Hematopoietic multipotent progenitor cell (in vitro differentiated cells): ENCODE measurements at places on chromosomes 5 and 9.

GRCh38 chr9:95880021-95880690 lies 4.7 kb downstream of the ERCC6L2 start:
- no peak for DNase-seq

DNA sequence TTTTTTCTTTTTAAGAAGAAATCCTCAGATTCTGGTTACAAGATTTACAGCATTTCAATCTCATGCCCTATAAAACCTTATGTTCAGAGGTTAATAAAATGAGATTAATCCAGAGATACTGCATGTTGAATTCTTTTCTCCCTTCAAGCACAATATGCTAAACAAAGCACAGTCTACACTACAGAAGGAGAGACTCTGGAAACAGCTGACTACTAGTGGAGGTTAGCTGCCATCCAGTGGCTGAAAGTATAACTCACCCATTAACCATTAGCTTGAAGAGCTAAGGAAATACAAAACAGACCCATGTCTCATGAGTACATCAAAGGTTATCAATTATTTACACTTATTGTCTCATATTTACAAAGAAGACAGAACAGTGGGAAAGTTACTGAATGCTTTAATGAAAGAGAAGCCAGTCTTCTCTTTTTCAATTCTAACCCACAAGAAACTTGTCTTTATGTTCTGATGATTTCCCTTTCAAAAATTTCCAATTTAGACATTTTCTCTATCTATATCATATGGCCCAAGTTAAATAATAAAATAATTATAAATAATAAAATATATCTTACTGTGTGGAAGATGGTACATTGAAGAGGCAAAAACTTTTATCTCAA lies 12.7 kb upstream of the DNAH5 start:
- peak; percentile 14 for DNase-seq

GRCh38 chr5:96330530-96331140 lies 102.4 kb downstream of the PCSK1 start:
- DNase-seq: no peak

- DNase-seq: no peak
Observed at GRCh38 chr5:17730421-17730820, 96.2 kb downstream of the TAF11L14 start.

- no peak for DNase-seq
Observed at GRCh38 chr5:172630482-172630881, 10.6 kb upstream of the NEURL1B start.
